Type B pancreatic cell (in vitro differentiated cells): ENCODE measurements at places on chromosomes 7 and 10. TPM values are rescaled to one million over a fixed set of nuclear protein-coding genes. Genes with fewer than 3 reads are reported as not detected.

DNA sequence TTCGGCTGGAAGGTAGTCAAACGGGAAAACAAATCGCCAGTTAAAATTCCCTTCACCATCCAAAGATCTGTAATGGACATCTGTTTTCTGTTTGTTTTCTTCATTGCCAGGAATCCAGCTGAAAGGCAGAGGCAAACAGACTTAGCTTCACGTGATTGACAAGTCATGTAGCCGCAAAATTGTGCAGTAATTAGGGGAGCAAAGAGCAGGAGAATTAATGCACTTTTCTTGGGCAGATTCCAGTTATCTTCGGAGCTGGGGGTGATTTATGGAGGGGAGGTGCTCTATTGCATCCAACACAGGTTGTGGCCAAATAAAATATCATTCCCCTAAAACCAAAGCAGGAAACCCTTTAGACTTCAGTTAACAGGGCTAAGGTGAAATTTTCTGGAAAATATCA, 162.2 kb downstream of the MYOF start:
- DNase-seq, result no peak

Gene RBM20
- 2.8 and 5.2 TPM in 2 replicates for total RNA-seq

Gene BEND7
- 14.1 and 16.4 TPM in 2 replicates for total RNA-seq

- no peak for DNase-seq
Measured at GRCh38 chr7:33278095-33278494, 148.7 kb downstream of the BBS9 start.

GRCh38 chr7:108415821-108416536, 40.3 kb downstream of the NRCAM start:
- no peak for DNase-seq
